CD4-positive, alpha-beta T cell treated with Interleukin-1 beta for 1 hour (primary cell): ENCODE measurements at places on chromosomes 6 and 20.

GRCh38 chr6:162260027-162260426, 467.5 kb downstream of the PRKN start:
- no peak for DNase-seq

- DNase-seq = no peak
Measured at GRCh38 chr6:55293116-55293515, 34.2 kb upstream of the GFRAL start.

GRCh38 chr6:23412770-23413169, 713.2 kb upstream of the NRSN1 start:
- DNase-seq = no peak

- DNase-seq = peak; percentile 39
Measured at GRCh38 chr6:43455531-43456428, at the start of gene DLK2. Gene DLK2, minus strand, starts transcription at chr6:43455548. Its CDS starts 723 bp downstream, at chr6:43454825.

- DNase-seq = no peak
Measured at GRCh38 chr6:73632346-73632745, 21.4 kb downstream of the SLC17A5 start.

DNA sequence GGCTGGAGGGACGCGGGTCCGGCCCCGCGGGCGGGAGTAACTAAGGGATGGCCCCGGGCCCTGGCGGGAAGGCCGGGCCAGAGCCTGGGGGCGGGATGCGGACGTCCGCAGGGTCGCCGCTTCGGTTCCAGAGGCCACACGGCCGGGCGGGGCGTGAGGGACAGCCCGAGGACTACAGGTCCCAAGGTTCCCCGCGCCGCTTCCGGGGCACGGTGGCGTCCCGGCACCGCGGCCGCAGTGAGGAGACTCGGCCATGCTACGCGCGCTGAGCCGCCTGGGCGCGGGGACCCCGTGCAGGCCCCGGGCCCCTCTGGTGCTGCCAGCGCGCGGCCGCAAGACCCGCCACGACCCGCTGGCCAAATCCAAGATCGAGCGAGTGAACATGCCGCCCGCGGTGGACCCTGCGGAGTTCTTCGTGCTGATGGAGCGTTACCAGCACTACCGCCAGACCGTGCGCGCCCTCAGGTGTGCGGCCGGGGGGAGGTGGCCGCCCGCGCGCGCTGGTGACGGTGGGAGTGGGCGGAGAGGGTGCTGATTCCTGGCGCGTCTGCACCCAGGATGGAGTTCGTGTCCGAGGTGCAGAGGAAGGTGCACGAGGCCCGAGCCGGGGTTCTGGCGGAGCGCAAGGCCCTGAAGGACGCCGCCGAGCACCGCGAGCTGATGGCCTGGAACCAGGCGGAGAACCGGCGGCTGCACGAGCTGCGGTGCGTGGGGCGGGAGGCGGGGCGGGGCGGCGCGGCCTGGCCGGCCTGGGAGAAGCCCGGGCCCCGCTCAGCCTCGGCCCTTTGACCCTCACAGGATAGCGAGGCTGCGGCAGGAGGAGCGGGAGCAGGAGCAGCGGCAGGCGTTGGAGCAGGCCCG, at the start of gene MRPS26:
Gene MRPS26 (plus strand): TSS at position 237 of the 861 bp plus-strand sequence. CDS start 17 bp downstream, at position 254.
- peak; percentile 76 for DNase-seq

DNA sequence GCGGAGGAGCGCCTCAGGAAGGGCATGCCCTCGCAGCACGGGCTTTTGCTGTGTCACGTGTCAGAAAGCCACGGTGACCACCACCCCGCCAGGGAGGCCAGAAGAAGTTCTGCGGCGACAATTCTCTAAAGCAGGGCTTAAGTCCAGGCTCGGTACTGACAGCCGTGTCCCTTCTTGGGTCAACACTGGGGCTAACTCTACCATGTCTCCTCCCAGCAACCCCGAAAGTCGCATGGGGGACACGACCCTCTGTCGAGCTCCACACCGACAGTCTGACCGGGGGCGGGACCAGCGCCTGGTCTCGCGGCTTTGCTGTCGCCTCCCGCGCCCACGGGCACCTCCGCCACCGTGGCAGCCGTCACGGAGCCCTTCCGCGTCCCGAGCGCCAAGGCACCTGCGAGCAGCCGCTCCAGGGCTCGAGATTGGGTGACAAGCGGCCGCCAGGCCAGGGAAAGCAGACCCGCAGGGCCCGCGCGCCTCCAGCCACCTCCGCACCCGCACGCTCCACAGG, 534 bp downstream of the NANP start:
- peak; percentile 20 for DNase-seq

GRCh38 chr6:83853178-83854000, at the start of gene RIPPLY2:
Gene RIPPLY2, plus strand, starts transcription at chr6:83853360. Its CDS starts 57 bp downstream, at chr6:83853417.
- no peak for DNase-seq

DNA sequence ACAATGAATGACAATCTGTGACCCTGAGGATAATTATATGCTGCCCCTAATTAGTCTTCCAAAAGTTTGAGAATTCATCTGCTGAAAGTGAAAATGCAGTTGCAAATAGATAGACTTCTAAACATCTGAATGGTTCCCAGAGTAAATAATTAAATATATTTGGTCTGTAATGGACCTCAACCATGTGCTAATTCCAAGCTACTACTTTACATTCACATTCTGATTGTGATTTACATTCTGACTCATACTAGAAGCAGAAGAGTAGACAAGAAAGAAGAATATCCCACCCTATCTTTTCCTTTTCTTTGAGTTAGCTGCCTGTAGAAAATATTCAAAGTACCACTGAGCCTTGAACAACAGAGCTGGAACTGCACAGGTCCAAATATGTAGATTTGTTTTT, 80.8 kb downstream of the PTPRK start:
- DNase-seq = no peak

- DNase-seq = no peak
Measured at GRCh38 chr20:51378171-51378928, 164.2 kb downstream of the NFATC2 start.

GRCh38 chr20:4563534-4563933, 158.2 kb upstream of the PRND start:
- no peak for DNase-seq

DNA sequence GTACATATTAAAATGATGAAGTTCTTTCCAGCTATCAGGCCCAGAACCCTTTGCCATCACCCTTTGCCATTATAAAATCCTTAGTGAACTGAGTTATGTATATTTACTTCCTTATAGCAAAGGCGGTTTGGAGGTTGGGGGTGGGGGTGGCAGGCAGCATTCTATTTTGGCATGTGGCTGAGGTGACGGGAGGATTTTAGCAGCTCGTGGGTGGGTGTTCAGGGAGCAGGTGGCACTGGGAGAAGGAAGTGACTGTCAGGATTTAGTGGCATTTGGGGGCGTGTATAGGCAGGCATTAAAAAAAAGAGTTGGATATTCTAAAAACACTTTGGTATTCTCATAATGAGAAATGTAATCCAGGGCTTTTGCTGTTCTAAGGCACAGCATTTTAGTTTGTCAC, 150.7 kb downstream of the RIMS1 start:
- DNase-seq = no peak

- no peak for DNase-seq
Measured at GRCh38 chr6:53898026-53898795, 103.4 kb downstream of the LRRC1 start.

DNA sequence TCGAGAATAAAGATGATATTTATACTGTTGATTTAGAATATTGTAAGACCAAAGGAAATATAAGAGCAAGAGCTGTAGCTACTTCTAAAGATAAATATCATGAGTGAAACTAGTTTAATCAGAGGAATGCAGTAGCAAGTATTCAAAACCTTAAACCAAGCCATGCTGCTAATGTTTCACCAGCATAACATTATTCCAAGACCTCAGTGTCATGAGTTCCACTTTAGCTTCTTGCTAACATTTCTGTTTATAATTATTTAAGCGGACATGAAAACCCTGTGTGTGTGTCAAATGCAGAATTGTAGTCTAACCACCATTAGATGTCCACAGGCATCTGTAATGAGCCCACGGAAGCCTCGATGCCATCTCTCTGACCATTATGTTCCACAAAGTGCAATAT, 752.6 kb upstream of the MARCKS start:
- no peak for DNase-seq

- no peak for DNase-seq
Measured at GRCh38 chr6:137353346-137353745, 134.2 kb upstream of the IFNGR1 start.

DNA sequence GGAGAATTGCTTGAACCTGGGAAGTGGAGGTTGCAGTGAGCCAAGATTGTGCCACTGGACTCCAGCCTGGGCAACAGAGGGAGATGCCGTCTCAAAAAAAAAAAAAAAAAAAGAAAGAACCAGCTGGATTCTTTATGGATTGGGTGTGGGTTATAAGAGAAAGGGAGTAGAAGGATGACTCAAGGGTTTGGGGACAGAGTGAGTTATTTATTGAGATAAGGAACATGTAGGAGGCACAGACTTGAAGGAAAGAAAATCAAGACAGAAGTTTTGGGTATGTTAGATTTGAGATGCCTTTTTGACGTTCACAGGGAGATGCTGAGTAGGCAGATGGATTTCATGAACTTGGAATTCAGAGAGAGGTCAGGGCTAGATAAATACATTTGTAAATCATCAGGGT, 47.6 kb downstream of the KIZ start:
- no peak for DNase-seq

DNA sequence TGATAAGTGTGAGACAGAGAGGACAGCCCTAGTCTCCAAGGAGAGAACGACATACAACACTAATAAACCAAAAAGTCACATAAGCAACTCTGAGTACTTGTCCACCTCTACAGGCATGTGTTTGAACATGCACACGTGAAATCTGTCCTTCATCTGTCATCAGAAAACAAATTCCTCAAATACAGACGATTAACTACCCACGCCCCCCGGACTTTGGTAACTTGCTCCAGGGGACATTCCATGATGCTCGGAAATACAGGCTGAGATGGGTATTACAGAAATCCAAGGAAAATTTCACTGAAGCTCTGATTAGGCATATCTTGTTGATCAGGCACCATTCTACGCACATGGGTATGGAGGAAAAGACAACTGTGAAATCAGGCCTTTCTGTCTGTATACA, 57.8 kb downstream of the LYRM4 start:
- no peak for DNase-seq

- no peak for DNase-seq
Measured at GRCh38 chr20:24497851-24498250, 28.4 kb downstream of the SYNDIG1 start.

GRCh38 chr6:4668271-4669179, 107.7 kb upstream of the CDYL start:
- DNase-seq = no peak

- DNase-seq = no peak
Measured at GRCh38 chr6:165668951-165669350, 5.9 kb upstream of the PDE10A start.

- DNase-seq = no peak
Measured at GRCh38 chr6:28974505-28974904, 30.6 kb downstream of the ZNF311 start.

DNA sequence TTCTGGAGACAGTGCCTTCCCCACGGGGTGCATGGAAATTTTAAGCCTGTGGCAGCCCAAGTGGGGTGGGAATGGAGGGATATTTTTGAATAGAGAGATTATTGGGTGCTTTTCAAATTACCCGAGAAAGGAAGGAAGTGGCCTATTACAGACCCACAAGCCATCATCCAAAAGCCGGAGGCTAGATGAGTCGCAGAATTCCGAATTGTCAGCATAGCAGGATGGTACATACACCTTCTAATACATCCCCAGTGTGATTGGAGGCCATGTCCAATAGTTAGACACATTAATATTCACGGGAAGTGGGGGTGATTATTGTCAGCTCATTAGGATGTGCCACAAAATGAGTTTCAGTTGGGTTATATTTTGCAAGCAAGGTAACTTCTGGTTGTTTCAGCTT, 133.0 kb downstream of the FIG4 start:
- no peak for DNase-seq

DNA sequence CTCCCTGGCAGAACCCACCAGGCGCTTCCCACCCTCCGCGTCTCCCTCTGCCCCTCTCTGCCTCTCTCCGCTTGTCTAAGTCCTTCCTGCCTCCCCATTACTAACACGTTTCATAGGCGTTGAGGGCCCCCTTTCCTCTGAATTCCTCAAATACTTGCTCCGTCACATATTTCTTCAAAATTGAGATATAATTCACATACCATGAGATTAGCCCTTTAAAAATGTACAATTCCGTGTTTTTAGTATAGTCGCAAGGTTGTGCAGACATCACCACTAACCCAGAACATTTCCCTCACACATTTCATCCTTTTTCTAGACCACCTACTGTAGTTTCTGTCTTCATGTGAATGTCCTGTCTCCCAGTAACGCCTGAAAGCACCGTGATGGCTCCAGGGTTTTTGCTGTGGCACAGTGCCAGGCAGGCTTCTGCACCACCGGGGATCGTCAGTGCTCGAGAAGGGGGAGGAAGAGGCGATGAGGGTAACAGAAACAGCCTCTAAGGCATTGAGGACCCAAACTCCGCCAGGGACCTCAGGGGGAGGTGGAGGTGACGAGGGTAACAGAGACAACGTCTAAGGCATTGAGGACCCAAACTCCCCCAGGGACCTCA, 141.9 kb upstream of the SNX9 start:
- DNase-seq = no peak

DNA sequence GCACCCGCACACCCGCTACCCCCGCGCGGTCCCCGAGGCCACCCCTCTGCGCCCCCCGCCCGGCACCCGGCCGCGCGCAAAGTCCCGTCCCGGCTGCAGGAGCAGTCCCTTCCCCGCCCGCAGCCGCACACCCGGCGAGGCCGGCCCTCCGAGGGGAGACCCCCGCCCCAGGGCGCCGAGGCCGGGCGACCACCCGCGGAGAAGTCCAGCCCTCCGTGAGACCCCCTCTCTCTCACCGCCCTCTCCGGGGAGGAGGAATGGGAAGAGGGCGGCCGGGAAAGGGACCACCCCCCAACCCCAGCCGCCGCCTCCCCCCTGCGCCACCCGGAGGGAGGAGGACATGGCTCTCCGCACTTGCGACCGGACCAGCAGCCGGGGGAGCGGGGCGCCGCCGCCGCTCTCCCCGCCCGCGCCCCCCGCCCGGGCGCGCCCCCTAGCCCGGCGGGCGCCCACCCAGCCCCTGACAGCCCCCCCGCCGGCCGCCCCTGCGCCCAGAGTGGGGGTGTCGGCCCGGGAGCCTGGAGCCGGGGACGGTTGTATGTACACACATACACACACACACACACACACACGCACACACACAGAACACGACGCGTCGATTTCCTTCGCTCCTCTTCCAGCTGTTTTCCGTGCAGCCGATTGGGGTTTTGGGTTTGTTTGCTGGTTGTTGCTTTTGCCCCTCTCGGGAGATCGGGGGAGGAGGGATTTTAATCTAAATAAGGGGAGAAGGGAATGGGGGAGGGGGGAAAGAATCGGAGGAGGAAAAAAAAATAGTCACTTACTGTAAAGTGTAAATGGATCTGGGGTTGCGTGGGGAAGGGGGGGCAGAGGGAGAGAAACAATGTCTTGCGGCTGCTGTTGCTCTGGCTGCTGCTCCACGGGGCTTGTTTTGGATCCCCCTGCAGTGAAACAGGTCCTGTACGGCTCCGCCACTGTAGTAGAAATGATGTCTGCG, at the start of gene ATXN1:
Gene ATXN1 (minus strand): TSS at position 945 of the 955 bp plus-strand sequence.
- DNase-seq = peak; percentile 60

DNA sequence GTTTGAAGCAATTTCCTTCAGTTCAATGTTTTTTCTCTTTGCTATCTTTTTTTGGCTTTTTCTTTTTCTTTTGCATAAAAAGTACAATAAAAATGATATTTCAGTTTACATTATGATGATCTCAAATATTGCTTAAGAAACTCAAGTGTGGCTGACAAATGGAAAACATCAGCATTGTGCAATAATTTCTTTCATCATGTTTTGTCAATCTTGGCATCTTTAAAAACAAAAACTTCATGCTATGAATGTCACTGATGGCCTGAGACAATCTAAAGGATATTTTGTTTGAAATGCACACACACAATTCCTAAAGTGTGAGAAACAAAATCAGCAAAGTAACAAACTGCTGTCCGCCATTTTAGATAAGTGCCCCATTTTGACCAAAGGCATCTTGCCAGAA, 13.9 kb upstream of the MTCL3 start:
- no peak for DNase-seq

GRCh38 chr6:138795809-138796603, at the start of gene ECT2L:
Gene ECT2L, plus strand, starts transcription at chr6:138796087. Its CDS starts 17,188 bp downstream, at chr6:138813275.
- no peak for DNase-seq
